ENCODE measurements at places on chromosomes 1 and 21.

GRCh38 chr1:37932759-37933158 is 14.1 kb downstream of the INPP5B start:
- DNase-seq: no peak

DNA sequence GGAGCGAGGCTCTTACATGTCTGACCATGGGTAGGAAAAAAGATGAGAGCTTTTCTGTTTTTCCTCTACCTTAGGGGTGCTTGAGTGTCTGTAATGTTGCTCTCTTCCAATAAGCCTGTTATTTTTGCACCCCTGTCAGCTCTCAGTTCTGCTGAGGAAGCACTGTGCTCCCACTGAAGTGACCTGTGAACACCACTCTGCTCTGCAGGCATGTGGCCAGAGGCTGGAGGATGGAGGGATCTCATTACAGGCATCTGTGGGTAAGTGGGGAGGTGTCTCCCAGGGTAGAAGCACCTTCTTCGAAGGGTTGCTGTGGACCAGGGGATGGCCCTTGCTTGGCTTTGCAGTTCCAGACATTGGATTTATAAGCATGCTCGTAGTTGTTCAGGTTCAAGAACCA is 56.8 kb upstream of the RBM15 start:
- no peak for DNase-seq

DNA sequence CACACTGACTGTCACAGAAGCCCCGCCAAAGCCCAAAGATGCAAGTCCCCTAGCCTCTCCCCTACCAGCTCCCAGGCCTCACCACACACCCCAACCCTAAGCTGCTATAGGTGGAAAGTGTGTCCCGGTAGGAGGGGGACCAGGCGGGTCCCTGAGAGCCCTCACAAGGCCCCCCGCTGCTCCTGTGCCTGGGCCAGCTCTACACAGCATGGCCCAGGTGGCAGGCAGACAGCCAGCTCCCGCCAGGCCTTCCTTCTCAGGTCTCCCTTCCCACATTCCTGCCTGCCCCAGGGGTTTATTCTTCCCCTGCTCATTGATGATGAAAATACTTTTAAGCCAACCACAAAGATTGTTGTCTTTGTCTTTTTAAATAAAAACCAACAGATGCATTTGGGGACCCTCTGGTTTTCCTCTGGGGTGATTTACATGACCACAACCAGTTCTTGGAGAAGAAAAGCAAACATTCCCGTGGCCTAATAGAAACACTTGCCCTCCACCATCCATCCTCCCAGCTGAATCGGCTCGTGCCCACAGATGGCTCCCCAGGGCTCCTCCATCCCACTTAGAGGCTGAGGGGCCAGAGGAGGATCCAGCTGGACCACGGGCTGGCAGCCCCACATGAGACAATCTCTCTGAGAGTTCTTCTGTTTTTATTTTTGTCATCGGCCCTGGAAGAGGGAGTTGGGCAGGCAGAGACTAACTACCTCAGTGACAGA is 93.1 kb downstream of the DMRTB1 start:
- DNase-seq: no peak

DNA sequence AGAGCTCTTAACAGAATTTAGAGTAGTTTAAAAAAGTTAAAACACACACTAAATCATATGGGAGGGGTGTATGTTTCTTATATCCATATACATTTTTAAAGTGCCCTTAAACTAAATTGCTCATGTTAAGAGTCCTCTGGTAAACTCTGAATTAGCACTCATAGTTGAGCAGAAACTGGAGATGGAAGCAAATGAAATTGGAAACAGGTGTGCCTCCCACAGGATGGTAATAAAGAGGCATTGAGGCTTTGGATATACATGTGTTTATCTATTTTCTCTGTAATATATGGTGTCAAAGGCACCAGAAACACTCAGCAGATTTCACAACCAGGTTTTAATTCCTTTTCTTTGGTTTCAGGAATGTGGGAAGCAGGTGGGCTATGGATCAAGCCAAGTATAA is 188.6 kb downstream of the HS2ST1 start:
- no peak for DNase-seq

GRCh38 chr21:39048064-39048463 is 135.2 kb downstream of the PSMG1 start:
- DNase-seq: no peak

Data from AG09319 (cell line).